ENCODE measurements at places on chromosomes 6 and 20.

GRCh38 chr20:34553366-34553867, 5.1 kb upstream of the MAP1LC3A start:
- DNase-seq, result no peak

- no peak for DNase-seq
Measured at GRCh38 chr20:54084727-54085388, 14.5 kb upstream of the BCAS1 start.

DNA sequence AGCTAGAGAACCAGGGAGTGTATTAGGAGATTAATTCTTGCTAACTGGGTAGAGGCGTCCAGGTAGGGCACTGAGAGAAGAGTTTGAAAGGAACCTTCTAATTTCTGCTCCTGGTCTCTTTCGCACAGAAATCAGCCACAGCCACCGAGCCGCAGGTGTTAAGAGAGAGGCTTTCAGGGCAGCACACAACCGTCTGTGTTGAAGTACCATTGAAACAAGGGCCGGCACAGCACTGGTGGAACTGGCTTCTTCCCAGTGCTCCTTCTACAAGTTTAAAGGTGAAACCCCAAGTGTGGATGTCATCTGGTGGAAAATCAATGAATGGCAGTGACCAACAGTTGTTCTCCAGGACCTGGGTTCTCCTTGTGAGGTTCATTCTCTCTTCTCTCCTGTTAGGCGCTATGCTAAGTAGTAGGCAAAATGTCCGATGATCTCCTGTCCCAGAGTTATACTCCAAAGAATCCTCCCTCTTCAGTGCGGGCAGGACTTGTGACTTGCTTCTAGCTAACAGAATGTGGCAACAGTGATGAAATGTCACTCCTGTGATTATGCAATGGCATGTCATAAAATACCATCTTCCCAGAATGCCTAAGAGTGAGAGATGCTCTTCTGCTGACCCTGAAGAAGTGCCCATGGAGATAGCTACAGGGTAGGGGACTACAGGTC, 15.0 kb upstream of the RIN2 start:
- DNase-seq, result no peak

GRCh38 chr6:46850792-46851191, 57.6 kb downstream of the MEP1A start:
- no peak for DNase-seq

DNA sequence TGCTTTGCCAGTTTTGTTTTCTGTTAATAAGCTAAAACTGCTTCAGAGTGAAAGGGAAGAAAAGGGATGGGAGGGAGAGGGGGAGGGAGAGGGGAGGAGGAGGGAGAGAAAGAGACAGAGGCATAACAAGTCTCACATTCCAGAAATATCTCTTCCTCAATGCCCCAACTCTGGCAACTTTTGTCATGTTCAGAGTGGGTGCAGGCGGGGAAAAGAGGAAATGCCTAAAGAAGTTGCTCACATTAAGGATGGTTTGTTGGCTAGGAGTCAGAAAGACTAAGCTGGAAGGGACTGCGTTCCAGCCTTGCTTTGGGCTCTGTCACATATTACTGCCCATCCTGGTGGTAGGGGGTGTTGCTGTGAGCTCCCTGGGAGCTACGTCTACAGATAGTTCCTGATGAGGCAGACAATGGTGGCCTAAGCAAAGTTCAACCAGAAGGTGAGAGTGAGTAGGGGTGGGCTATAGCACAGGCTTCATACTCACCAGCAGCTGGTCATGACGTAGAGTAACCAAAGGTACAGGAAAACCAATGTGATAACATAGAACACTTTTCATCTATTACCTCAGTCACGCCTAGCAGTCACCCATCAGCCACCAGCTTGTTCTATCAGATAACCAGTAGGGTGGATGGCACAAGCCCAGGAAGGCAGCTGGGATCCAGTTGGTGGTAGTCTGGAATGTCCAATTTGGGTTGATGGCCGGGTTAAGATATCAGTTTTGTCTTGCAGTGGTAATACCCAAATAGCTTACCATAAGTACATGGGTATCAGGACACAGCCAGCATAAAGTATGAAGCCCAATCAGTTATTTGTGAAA, 2.1 kb downstream of the TSPYL4 start:
- DNase-seq, result no peak

DNA sequence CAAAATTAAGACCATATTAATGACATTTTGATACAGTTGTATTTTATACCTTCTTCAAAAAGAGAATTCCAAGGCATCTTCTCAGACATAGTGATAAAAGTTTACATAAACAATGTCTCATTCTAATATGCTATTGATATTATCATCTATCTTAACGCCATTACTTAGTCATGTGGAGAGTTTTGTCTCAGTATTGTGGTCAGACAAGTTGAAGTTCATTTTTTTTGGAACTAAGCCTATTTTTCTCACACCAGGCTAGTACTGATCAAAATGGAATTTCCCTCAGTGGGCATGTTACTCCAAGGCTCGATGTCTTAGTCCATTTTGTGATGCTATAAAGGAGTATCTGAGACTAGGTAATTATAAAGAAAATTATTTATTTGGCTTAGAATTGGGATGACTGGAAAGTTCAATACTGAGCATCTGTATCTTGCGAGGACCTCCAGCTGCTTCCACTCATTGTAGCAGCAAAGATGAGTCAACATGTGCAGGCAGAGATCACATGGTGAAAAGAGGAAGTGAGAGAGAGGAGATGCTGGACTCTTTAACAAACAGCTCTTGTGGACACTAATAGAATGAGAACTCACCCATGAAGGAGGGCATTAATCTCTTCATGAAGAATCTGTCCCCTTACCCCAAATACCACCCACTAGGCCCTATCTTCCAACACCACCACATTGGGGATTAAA, 825.5 kb upstream of the MANEA start:
- DNase-seq, result no peak

- no peak for DNase-seq
Measured at GRCh38 chr6:40286721-40287120, 300.4 kb downstream of the LRFN2 start.

DNA sequence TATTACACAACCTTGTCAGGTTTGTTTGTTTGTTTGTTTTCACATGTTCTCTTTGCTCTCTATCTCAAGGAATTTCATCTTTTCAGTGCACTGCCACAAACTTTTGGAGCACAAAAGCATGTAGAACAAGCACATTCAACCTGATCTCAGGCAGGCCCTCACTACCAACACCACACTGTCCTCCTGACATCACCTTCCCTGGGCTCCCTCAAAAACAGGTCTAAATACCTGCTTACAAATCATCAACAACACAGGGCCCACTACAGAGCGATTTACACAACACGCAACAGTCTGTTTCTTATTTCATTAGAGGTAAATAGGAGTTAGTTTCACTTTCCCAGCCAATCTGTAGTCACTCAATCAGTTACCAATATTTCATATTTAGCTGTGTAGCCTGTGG, 241.4 kb downstream of the EPHA7 start:
- no peak for DNase-seq

- no peak for DNase-seq
Measured at GRCh38 chr6:55841341-55841740, 34.0 kb downstream of the BMP5 start.

All from SHP77 treated with DMSO at 0.1 percent for 48 hours (cell line).